ENCODE measurements at places on chromosomes 16 and 17.

- no peak for DNase-seq
Observed at GRCh38 chr17:33169580-33170285, 123.4 kb downstream of the ASIC2 start.

- DNase-seq = peak; percentile 73
Observed at GRCh38 chr16:85461814-85462713, 151.1 kb upstream of the GSE1 start.

DNA sequence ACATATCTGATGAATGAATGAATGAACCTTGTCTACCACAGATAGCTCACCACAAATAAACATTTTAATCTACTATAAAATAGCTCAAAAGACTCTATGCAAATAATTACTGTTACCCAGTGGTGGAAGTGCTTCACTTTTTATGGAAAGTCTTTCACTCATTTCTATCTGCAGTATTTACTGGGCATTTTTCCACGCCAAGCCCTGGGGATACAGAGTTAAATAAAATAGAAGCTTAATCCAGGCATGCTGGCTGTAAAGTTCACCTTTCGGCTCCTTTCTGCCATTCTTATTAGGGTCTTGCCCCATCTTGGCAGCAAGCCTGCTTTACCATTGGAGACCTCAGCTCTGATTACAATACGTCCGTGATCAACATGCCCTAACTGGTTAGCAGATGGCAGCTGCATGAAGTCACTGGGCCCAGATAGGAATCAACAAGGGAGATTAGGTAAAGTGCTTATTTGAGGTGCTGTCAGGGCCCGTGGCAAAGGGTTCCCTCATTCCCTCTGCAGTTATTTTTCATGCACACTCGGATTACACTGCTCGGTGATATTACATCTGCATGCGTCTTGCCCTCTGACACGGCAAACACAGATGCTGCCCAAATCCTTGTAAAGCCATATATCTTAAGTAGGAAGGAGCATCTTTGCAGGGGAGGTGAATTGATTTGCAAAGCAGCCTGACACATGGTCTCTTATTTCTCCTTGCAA is 648.9 kb downstream of the WWOX start:
- no peak for DNase-seq

DNA sequence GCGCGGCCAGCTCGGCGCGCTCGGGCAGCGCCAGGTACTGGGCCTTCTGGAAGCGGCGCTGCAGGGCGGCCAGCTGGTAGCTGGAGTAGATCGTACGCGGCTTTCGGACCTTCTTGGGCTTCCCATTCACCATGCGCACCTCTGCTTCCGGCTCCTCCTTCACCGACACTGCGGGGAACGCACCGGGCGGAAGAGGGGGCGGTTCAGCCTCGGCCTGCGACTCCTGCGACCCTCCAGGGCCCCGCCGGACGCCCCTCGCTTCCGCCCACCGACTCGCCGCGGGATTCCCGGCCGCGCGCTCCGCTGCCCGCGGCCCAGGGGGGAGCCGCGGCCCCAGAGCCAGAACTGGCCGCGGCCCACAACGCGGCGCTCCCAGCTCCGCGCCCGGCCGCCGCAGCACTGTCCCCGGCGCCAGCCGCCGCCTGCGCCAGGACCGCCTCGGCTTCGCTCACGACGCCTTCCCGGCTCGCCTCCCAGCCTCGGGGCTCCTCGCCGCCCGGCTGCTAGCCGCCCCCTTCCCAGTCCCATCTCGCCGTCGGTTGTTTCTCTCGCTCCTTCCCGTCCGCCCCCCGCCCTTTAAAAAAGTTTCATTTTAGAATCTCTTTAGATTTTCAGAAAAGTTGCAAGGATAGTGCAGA is 1.5 kb downstream of the DLX3 start:
- peak; percentile 55 for DNase-seq

- peak; percentile 73 for DNase-seq
Observed at GRCh38 chr17:40190197-40191021, 13.1 kb downstream of the RAPGEFL1 start.

GRCh38 chr16:22859925-22860324 is 46.0 kb downstream of the HS3ST2 start:
- DNase-seq = no peak

GRCh38 chr17:56475116-56475515 is 118.4 kb upstream of the NOG start:
- DNase-seq = no peak

GRCh38 chr17:73228748-73229236 is 32.9 kb downstream of the CPSF4L start:
- DNase-seq = no peak

GRCh38 chr16:84547546-84548061 is 43.1 kb upstream of the MEAK7 start:
- no peak for DNase-seq

GRCh38 chr16:21159281-21159951 is 942 bp downstream of the LDAF1 start:
- DNase-seq = peak; percentile 69

GRCh38 chr17:41617136-41617535 is 4.6 kb upstream of the KRT16 start:
- no peak for DNase-seq

- DNase-seq = no peak
Observed at GRCh38 chr17:64470625-64471024, 21.7 kb downstream of the MILR1 start.

- no peak for DNase-seq
Observed at GRCh38 chr17:14019186-14019956, 49.9 kb upstream of the COX10 start.

GRCh38 chr16:80569440-80570105 is 28.8 kb downstream of the DYNLRB2 start:
- DNase-seq = no peak

DNA sequence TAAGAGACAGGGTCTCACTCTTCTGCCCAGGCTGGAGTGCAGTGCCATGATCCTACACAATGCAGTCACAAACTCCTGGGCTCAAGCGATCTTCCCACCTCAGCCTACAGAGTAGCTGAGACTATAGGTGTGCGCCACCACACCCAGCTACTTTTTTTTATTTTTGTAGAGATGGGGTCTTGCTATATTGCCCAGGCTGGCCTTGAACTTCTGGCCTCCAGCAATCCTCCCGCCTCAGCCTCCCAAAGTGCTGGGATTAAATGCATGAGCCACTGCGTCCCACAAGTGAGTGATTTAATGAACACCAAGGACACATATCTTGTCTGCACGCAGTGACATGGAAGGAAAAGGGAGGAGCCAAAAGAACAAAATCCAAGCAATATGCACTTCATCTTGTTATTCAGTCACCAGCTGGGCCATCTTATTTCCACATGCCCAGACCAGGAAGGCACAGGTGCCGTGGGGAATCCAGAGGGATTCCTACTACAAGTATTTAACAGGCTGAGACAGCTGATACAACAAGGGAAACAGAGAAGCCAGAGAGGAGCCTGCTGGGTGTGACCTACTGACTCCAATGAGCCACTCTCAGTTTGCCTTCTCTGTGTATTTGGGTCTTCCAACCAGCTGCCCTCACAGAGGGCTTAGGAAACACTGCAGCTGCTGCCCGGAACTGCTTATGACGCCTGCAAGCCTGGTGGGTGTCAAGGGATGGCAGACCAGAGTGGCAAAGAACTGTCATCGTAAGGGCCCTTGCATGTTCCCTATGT is 17.0 kb downstream of the LSM12 start:
- DNase-seq = no peak

- DNase-seq = no peak
Observed at GRCh38 chr16:77403732-77404131, 31.1 kb downstream of the ADAMTS18 start.

DNA sequence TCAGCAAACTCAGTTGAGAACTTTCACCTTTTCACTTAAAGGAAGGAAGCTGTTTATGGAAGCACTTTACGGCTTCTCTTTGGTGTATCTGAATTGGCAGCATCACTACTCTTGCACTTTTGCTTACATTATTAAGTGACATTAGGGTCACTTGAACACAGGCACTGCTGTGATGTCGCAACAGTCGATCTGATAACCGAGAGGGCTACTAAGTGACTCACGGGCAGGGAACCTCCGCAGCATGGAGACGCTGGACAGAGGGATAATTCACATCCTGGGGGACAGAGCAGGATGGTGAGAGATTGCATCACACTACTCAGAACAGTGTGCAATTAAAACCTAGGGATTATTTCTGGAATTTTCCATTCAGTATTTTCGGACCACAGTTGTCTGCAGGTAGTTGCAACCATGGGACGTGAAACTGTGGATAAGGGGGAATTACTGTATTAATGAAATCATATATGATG is 56.5 kb downstream of the DNAH2 start:
- no peak for DNase-seq

DNA sequence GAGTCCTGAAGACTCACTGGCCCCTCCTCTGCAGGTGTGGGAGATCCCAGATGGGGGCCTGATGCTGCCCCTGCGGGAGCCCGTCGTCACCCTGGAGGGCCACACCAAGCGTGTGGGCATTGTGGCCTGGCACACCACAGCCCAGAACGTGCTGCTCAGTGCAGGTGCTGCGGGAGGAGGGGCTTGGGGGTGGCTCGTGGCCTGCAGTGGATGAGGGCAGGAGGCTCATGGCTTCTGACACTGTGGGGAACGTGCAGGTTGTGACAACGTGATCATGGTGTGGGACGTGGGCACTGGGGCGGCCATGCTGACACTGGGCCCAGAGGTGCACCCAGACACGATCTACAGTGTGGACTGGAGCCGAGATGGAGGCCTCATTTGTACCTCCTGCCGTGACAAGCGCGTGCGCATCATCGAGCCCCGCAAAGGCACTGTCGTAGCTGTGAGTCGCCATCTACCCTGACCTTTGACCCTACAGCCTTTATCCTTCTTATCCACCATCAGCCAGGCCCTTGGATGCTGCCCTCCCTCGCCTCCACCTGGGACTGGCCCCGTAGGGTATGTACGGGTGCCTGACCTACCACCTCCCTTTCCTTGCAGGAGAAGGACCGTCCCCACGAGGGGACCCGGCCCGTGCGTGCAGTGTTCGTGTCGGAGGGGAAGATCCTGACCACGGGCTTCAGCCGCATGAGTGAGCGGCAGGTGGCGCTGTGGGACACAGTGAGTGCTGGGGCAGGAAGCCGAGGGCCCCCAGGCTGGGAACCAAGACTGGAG is 3.6 kb downstream of the CORO1A start:
- peak; percentile 91 for DNase-seq

GRCh38 chr17:28901866-28902818 is 737 bp downstream of the DHRS13 start:
- no peak for DNase-seq

- DNase-seq = peak; percentile 98
Observed at GRCh38 chr16:11345040-11345862, at the start of gene RMI2. TSS of gene RMI2 (plus strand) at chr16:11345459. CDS start at chr16:11345472, 13 bp downstream.

DNA sequence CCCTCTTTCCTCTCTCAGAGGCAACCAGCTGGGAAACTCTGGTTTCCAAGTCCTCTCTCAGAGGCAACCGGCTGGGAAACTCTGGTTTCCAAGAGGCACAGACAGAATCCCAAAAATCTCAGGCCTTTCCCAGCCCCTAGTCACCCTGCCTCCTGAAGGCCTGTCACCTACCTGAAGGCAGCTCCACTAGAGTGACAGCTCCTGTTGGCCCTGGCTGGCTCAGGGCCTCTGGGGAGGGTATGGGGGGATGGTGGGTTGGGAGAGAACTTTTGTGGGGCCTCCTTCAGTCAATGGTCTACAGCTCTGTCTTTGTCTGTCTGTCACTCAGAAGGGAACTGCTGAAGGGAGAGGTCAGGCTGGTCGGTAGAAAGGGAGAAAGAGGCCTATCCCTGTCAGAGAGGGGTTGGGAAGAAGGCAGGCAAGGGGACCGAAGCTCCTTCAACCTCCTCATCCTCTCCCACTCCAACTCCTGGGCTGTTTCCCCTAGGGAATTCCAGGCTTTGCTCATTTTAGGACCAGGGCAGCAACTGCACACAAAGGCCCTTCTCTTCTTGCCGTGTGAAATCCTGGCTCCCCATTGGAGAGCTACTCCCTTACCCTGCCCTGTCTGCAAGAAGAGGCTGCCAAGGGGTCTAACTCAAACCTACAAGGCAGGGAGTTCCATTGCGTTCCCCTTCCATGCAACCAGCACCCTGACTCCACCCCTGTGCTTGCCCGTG is 23.6 kb downstream of the COPZ2 start:
- DNase-seq = no peak

DNA sequence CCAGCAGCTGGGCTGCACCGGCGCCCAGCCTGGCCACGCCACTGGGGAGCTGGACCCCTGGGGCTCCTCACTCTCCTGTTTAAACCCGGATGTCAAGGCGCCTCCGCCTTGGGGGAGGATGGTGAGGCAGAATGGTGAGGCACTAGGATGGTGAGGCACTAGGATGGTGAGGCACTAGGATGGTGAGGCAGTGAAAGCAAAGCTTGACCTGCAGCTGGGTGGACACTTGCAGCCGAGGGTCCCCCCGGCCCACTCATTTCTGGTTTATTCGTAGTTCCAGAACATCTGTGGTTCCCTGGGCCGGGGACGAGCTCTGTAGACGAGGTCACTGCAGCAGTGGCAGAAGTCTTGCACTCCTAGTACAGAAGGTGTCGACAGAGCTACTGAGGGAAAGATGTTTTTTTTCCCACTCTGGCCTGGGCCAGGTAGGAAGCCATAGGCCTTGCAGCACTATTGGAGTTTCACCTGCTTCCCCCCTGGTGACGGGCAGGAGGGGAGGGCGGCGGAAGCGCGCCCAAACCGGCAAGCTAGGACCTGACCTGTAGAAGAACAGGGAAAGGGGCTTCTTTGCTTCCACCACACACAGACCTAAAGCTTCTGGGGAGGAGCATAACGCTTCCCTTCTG is 1.1 kb upstream of the HNF1B start:
- no peak for DNase-seq

GRCh38 chr16:22188595-22189442 is 17.3 kb upstream of the EEF2K start:
- DNase-seq = peak; percentile 69

GRCh38 chr17:52064791-52065211 is 93.7 kb downstream of the CA10 start:
- no peak for DNase-seq

DNA sequence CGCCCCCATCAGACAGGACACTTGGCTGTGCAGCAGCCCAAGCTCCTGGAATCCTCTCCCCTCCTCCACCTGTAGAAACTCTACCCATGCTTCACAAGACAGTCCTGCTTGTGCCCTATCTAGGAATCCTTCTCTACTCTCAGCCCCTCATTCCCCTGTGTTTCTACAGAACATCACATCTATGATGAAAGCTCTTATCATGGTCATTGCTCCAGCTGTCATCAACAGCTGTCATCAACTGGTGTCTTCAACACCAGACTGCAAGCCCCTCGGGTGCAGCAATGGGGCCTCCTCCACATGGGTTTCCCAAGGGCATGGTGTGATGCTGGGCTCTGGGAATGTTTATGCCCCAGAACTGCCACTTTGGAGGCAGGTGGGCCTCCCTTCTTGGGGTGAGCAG is 21.1 kb upstream of the CDRT4 start:
- no peak for DNase-seq

- no peak for DNase-seq
Observed at GRCh38 chr16:66720766-66721165, 24.2 kb upstream of the CMTM4 start.
